Kidney glomerular epithelial cell (primary cell): ENCODE measurements at places on chromosomes 4 and X.

DNA sequence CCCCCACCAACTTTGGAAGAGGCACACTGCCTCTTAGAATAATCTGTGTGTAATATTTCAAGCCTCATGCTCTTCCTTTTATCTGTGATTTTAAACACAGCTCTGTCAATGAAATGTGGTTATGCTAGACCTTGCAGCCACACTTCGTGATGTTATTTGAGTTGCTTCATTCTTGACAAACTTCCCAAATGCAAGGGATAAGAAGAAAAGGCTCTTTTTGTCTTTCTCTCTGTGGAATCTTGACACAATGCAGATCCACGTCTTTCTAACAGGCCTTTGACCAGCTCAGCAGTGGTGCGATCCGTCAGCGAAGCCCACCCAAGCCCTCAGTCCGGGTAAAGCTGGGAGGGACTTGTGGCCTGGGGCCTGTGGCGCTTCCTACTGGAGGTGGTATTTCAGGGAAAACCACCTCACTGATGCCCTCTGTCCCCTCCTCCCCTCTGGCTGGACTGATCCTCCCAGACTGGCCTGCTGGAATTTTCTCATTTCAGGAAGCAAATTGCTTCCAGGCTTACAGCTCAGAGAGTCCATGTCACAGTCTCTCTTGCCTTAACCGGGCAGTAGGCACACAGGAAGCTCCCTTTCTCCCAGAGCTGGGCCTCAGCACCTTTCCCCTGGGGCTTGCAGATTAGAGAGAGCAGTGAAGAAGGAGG is 19.5 kb upstream of the CCKAR start:
- DNase-seq: no peak

GRCh38 chrX:39491548-39492297 is 606.0 kb downstream of the BCOR start:
- no peak for DNase-seq

- no peak for DNase-seq
Measured at GRCh38 chr4:79255793-79256192, 70.1 kb downstream of the NAA11 start.

DNA sequence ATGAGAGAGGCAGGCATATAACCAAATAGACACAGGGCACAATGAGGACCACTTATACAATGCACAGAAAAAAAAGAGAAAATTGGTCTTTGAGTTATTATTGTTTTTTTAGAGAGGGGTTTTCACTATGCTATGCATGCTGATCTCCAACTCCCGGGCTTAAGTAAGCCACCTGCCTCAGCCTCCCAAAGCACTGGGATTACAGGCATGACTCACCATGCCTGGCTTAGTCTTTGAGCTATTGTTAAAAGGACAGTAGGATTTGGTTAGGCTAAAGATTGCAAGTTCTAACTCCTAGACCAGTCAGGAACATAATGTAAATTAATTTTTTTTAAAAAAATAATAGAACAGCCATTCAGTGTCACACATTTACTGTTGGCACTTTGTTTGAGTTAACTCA is 340.1 kb downstream of the GPAT3 start:
- DNase-seq: no peak

GRCh38 chr4:186651624-186652023 is 72.0 kb downstream of the FAT1 start:
- DNase-seq: no peak

DNA sequence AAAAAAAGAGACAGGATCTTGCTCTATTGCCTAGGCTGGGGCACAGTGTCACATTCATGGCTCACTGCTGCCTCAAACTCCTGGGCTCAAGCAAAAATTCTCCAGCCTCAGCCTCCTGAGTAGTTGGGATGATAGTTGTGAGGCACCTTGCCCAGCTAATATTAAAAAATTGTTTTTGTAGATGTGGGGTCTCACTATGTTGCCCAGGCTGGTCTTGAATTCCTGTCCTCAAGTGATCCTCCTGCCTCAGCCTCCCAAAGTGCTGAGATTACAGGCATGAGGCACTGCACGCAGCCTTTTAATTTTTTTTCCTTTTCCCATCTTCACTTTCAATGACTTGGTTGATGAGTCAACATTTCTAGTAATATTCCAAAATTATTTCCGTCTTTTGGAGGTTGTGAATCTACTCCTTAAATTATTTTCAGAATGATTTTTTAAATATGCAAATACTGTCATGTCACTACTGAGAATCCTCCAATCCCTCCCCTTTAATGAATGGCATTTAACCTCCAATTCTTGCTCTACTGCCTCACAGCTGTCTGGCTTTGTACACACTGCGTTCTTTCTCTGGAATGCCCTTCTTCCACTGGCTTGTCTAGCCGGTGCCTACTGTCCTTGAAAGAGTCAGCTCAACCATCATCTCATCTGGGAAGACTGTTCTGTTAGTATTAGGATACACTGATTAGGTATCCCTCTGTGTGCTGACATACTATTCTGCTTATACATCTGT is 27.5 kb upstream of the DCTD start:
- no peak for DNase-seq

DNA sequence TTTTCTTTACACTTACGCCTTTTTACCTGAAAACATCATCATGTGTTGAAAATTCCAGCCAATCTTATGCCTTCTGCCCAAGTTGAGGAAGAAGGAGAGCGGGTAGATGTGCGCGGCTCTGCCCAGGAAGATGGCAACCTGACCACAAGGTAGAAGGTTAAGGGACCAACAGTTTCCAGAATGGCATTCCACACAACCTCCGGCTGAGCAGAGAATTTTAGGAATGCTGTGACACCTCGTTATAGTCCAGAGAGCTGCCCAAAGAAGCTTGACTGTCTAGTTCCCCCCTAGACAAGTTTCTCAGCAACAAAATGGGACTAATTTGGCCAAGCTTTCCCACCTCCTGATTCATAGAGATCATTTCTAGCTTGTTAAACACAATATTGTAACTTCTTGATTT is 75.1 kb downstream of the CHST7 start:
- peak; percentile 35 for DNase-seq

- DNase-seq: no peak
Measured at GRCh38 chr4:47733302-47734175, 104.3 kb downstream of the CORIN start.
